ENCODE measurements at places on chromosomes 16 and 17.

- DNase-seq: no peak
Measured at GRCh38 chr16:50614955-50615724, 66.0 kb downstream of the SNX20 start.

DNA sequence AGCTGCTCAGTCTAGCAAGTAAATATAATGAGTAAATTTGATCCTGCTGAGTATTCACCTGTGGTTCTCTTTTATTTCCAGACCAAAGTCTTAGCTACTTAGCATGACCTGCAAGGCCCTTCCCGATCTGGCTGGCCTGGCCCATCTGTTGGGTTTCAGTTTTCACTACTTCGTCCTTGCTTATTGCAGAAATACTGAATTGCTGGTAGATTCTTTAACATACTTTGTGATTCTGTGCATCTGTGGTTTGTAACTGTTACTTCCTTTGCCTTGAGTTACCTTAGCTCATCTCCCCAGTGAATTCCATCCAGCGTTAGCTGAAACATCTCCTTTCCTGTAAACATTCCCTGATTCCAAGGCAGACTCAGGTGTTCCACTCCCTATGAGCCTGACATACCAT is 131.1 kb downstream of the PHKB start:
- no peak for DNase-seq

GRCh38 chr16:13344001-13344400 is 442.6 kb downstream of the SHISA9 start:
- DNase-seq: no peak

GRCh38 chr16:86848821-86849220 is 270.5 kb downstream of the FOXL1 start:
- DNase-seq: no peak

DNA sequence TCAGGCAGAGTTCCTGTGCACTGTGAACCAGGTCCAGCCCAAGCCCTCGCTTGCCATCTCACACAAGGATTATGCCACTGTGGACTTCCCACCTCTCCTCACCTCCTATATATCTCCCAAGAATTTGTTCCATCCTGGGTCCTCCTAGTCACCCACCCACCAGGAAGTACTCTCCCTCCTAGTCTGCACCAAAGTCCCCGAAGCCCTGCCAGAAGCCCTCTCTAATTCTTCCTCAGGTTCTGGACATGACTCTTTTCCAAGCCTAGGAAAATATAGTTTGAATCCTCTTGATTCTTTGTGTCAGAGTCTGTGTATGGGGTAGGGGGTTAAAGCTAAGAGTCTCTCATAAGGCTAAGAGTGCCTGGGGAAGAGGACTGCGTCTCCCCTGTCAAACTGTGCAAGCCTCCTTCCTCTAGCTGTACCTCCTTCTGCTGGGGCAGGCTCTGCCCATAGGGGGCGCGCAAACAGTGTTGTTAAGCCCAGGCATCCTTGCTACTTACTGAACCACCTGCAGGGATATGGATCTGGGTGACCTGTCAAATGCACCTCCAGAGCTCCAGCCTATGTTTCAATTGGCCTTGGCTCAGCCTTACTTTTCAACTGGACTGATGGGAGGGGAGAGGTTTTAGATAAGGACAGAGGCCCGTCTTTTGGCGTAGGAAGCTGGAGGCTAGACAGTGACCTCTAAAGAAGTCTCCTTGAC is 16.6 kb upstream of the DLX4 start:
- peak; percentile 81 for DNase-seq

DNA sequence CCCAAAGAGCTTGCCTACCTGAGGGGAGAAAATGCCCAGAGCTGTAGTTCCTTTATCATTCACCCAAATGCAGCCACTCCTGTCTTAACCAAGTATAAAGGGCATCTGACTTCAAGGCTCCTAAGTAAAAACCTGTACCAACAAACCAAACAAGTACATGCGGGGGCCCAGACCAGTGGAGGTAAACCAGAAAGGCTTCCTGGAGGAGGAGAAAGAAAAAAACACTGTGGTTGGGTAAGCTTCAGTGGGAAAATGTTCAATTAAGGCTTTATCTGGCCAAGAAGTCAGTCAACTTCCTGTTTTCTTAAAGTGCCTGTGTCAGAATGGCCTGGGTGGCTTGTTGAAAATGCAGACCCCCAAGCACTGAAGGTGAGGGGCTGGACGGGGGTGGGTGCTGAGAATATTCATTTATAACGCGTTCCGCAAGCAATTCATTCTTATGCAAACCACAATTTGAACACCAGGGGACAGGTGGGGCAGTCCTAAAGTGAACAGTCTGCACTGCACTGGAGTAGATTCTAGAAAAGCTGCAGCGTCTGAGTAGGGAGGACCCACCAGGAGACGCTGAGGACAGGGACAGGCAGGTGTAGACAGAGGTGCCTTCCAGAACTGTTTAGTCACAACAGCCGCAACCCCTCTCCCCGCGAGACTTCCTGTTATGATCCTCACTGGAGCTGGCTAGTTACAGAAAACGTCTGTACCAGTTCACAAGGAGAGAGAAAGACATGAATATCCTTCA is 467.1 kb downstream of the SOX9 start:
- DNase-seq: no peak

DNA sequence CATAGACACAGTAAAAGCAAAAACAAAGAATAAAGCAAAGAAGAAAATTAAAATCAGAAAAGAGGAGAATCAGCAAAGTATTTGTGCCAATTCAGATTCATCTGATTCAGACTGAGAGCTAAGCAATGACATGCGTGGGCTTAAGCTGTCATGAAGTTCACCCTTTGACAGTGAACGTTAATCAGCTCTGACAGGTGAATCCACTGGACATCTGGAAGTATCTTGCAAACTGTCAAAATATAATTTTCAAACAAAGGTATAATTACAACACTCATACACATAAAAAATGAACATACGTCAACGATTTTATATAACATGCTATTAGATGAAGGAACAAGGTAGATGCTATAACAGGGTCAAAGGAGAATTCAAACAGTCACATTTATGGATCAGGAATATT is 596.3 kb upstream of the SALL1 start:
- no peak for DNase-seq

DNA sequence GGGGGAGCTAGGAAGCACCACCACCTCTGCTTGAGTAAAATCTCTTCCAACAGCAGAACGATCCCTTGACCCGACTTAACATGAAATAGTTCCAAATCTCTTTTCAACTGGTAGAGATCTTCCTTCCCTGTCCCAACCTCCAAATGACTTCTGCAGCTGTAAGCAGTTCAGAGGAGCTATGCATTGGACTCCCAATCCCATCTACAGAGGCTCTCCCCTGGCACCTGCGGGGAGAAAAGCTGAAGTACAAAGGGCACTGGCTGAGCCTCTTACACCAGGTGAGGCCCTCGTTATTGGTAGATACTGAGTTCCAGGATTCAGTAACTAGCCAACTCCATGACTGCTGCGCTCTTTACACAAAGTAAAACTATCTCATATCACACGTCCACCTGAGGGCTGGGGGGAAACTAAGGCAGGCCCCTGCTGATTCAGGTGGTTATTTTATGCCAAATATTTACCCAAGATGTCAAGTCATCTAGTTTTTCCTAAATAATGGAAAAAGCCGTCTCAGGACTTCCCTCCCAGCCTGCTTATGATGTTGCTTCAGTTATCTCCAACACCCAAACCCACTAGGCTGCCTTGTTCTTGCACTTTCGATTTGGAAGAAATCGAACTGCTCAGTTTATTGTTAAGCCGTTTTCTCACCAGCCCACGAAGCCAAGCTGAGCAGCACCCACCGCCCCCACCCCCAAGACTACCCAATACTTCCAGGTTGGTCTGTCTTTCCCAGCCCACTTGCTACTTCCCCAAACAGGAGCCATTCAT is 3.2 kb downstream of the ACTG1 start:
- no peak for DNase-seq

GRCh38 chr16:86515413-86515776 is 5.1 kb downstream of the FOXF1 start:
- no peak for DNase-seq

GRCh38 chr17:30234964-30235363 is 533 bp downstream of the SLC6A4 start:
- DNase-seq: no peak

DNA sequence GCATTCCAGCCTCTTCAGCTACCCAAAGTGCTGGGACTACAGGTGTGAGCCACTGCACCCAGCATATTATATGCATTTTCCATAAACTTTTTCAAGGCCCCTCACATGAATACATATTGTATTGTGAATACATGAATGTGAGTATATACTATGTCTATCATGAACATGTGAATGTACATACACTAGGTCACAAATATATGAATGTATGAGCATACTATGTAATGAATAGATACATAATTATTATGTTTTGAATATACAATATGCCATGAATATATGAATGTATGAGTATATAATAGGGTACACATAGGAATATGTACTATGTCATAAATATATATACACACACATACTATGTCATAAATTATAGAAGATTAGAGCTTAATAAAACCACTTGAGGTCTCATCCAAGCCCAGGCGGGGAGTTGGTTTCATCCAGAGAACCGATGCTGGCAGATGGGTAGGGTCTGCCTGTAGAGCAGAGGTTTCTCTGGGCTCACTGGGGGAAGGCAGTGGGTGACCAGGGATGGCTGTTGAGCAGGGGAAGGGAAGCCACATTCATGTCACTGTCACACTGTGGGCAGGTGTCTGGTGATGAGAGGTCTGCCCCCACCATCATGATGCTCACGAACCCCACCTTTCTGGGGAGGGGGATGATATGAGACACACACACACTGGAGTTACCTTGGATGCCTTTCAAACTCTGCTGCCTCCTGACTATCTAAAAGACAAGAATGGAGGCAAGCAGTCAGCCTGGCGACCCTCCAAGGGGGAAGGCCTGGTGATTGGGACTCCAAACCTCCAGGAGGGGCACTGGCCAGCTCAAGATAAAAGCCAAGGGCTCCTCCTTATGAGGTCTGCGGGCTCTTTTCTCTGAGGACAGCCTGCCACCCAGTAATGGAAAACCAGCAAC is 7.3 kb downstream of the C16orf95 start:
- no peak for DNase-seq

GRCh38 chr17:74852237-74853047 is 7.2 kb downstream of the GRIN2C start:
- DNase-seq: peak; percentile 45

GRCh38 chr17:6867849-6868248 is 36.3 kb upstream of the TEKT1 start:
- DNase-seq: no peak

DNA sequence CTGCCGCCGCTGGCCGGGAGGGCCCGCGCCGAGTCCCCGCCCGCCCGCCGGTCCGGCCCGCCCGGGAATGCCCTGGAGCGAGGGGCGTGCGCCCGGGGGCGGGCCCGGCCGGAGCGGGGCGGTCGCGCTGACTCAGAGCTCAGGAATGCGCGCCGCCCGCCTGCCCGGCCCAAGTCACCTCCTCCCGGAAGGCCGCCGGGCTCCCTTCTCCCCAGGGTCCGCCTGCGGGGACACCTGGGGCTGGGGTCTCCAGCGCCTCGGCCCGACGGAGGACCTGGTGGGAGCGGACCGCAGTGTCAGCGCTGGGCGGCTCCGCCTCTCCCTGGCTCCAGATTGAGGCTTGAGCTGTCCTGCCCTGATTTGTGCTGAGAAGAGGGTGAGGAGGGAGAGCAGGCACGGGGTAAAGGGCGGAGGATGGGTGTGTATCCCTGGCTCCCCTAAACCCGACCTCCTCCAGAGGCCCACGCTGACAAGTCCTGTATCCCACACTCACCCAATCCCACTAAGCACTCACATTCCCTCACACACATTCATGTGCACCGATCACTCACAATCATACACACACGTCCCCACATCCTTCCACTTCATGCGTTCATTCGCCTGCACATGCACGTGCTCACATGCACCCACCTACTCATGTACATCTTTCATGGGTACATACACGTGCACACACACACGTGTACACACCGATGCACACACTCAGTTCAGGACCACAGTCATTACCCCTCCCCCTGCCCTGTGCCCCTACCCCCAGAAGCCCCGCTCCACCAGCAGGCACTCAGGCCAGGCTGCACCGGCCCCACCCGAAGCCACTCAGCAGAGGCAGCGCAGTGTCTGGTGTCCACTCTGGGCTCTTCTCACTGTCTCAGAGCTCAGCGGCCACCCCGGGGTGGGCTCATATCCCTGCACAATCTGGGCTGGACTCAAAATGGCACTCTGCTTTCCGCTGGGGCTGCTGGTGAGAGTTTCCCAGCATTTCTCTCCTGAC is at the start of gene RHBDF1:
Gene RHBDF1, minus strand, starts transcription at position 71 of the 988 bp plus-strand sequence. CDS start 7,616 bp downstream, outside the sequence.
- DNase-seq: no peak

GRCh38 chr16:9695152-9695551 is 487.1 kb downstream of the GRIN2A start:
- no peak for DNase-seq

DNA sequence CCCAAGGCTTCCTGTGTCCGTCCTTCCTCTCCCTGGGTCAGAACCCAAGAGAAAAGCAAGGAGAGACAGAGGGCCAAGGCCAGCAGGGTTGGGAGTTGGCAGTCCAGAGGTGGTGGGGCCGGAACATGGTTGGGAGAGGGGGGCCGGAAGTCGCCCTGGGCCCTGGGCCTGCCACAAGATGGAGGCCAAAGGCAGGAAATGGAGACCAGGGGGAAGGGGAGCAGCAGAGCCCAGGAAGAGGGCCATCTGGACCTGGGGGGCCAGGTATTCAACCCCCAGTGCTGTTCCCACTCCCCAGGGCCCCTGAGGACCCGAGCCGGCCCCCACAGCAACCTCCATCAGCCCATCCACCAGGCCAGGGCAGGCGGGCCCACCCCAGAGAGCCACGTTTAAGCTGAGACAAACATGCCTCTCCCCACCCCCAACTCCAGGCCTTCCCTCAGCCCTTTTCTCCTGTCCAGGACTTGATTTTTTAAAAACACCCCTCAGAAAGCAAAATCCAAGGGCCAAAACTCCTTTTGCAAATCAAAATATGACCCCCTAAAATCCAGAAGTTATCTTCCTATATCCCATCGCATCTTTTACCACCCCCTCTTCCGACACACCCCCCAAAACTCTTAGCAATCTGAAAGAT is 4.4 kb upstream of the BCL6B start:
- DNase-seq: no peak

- DNase-seq: no peak
Measured at GRCh38 chr17:63514477-63514876, 8.7 kb upstream of the KCNH6 start.

DNA sequence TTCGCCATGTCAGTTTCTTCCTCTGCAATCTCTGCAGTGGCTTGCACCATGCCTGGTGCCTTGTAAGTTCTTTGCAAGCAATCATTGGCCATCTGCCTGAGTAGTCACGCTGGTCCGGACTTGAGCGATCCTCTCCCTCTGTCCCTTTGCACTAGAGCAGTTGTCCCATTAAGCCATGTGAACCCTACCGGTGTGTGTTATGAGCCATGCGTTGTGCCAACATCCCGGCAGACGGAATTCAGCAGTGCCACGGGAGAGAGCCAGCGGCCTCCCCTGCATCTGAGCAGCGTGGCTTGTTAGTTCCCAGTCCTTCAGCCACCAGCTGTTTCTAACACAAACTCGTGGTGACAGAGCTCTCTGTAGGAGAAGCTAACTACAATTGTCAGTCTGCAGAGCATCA is 275.1 kb upstream of the HSBP1 start:
- DNase-seq: no peak

DNA sequence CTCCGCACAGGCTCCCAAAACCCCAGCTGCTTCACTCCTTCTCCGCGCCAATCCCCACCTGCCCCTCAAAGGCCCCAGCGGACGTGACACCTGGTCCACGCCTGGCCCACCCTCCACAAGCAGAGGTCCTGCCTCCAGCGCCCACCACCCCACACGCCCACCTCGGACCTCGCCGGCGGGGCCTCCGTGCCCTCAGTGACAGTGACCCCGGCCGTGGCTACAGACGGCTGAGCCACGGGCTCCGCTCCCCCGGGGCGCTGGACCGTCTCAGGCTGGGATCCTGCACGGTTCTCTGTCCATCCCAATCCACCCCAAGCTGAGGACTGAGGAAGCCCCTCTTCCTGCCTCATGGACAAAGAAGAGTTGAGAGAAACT is 25.1 kb downstream of the PIEZO1 start:
- no peak for DNase-seq

GRCh38 chr16:78942625-78943245 is 657.8 kb downstream of the MAF start:
- DNase-seq: no peak
